Stomach (tissue), 19 donors: ENCODE measurements at places on chromosomes 2 and 18. TPM values are rescaled to one million over a fixed set of nuclear protein-coding genes. Genes with fewer than 3 reads are reported as not detected.
A peak's percentile ranks its signal among the peaks of the same experiment; 100 is the strongest.

Gene C2orf81
- not detected for total RNA-seq

Gene ITGA4
- 9.4 TPM for total RNA-seq

Gene AGXT
- total RNA-seq = not detected

- DNase-seq = no peak
These were observed 140.0 kb downstream of the ZEB2 start for GRCh38 chr2:144379851-144380311.

- DNase-seq = no peak
These were observed 37.4 kb downstream of the HNRNPLL start for GRCh38 chr2:38565333-38565732.

DNA sequence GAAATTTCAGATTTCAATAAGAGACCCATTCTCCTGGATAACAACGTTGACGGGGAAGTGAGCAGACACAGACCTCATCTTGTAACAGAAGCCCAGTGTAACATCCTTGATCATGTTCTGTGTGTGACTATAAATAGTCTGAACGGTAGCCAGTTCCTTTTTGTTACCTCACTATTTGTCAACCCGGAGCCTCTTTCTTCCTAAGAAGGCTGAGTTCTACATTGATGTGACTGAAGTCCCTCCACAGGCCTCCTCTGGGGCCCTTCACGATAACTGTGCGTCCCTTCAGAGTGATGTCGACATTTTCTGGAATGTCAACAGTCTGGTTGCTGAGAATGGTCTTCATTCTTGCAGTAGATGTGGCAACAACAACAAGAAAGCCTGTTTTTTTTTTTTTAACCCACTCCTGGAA, 6.3 kb upstream of the PLEKHM3 start:
- DNase-seq = peak; percentile 32

- no peak for DNase-seq
These were observed 8.6 kb upstream of the ST6GAL2 start for GRCh38 chr2:106894545-106894944.

GRCh38 chr2:220509096-220509757, 881.8 kb downstream of the SLC4A3 start:
- DNase-seq = peak; percentile 2

DNA sequence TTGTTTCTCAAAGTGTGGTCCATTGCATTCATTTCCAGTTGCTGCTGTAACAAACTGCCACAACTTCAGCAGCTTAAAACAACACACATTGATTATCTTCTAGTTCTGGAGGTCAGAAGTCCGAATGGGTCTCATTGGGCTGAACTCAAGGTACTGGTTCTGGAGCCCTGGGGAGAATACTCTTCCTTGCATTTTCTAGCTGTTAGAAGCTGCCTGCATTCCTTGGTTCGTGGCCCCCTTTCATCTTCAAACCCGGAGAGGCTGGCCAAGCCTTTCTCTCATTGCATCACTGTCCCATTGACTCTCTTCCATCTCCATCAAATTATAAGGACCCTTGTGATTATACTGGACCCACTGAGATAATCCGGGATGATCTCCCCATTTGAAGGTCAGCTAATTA, 98.1 kb downstream of the SPATS2L start:
- DNase-seq = no peak

- DNase-seq = no peak
These were observed 21.1 kb downstream of the KIF5C start for GRCh38 chr2:148896136-148896535.
